Activated CD4-positive, alpha-beta T cell treated with anti-CD3 and anti-CD28 coated beads for 36 hours (primary cell): ENCODE measurements at places on chromosomes 6 and 20.

DNA sequence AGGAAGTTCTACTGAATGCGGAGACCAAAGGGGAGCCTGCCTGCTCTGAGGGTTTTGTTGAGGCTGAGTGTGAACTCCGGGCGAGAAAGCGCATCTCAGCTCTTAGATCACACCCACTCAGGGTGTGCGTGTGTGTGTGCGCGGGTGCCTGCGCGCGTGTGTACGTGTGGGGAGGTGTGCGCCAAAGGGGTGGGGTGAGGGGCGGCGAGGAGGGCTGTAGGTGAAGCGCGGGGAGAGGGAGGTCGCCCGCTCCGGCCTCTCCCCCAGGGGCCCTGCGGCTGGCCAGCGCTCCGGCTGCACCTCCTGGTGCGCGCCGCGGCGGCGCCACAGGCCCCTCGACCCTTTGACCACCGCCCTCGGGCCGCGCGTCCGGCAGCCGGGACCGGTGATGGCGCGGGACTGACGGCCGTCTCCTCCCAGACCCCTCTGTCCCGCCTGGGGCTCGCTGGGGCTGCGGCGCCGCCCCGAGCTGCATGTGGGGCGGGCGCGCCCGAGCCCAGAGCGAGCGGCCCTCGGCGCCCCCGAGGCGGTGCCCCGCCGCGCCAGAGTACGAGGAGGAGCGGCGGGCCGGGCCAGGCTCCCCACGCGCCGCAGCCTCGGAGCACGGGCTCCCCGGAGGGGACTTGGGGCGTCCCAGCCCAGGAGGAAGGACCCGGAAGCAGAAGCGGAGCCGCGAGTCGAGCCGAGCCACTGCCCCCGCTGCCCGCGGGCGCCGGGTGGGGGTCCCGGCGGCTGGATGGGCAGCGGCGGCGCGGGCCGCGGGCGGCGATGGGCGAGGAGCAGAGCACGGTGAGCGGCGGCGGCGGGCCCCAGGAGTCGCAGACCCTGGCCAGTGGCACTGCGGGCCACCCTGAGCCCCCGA, at the start of gene RNF217:
TSS of gene RNF217 (plus strand) at position 661 of the 862 bp plus-strand sequence. CDS start at position 769, 108 bp downstream.
- DNase-seq: peak; percentile 58
- H3K36me3 ChIP-seq: no peaks in the 10 kb centered on the region
- H3K27ac ChIP-seq: peak within 1 kb of the TSS; percentile 28

DNA sequence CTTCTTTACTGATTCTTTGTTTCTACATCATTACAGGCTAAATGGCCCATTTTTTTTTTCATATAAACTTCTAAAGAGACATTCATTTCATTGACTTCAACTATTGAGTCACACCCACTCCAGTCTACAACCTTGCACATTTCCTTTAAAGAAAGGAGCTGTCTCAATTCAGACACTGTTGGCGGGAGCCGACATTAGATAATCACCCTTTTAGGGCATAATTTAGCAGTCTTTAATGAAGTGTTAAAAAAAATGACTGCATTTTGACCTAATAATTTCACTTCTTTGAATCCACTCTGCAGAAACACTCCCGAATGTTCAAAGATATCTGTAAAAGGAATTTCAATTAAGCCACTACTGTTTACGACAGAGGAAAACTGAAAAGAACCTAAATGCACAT, 1.5 kb downstream of the EPM2A start:
- H3K27me3 ChIP-seq: no peaks in the 10 kb centered on the region
- peak; percentile 10 for DNase-seq
- peak overlapping the region; percentile 88 for H3K4me3 ChIP-seq
- H3K27ac ChIP-seq: no peak overlapping the region
- H3K4me1 ChIP-seq: peaks cover 24% of the 10 kb centered on the region
- peaks cover 14% of the 10 kb centered on the region for H3K36me3 ChIP-seq

- H3K4me3 ChIP-seq: no peak overlapping the region
- DNase-seq: no peak
- peaks cover 56% of the 10 kb centered on the region for H3K36me3 ChIP-seq
- no peaks in the 10 kb centered on the region for H3K27me3 ChIP-seq
These were observed 69.8 kb upstream of the LYRM2 start for GRCh38 chr6:89708316-89708715.

DNA sequence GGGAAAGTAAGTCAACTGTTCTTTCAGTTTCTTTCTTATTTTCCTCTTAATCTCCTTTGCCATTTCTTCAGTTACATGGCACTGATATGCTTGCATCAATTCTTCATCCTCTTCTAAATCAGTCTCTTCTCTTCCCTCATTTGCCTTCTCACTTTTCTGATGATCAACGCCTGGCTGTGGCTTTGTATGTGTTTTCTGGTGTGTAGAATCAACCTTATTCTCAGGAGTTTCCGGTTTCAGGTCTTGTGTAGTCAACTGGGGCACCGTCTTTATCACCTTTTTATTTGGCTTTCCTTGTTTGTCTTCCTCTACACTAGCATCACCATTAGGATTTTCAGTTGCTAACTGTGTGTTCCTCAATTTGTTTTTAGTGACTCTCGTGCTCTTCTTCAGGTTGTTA, 31.6 kb downstream of the AHI1 start:
- H3K27me3 ChIP-seq: no peaks in the 10 kb centered on the region
- H3K4me3 ChIP-seq: no peak overlapping the region
- peak overlapping the region; percentile 4 for H3K27ac ChIP-seq
- H3K36me3 ChIP-seq: peaks cover 33% of the 10 kb centered on the region
- peaks cover 5% of the 10 kb centered on the region for H3K4me1 ChIP-seq

- no peak overlapping the region for H3K4me3 ChIP-seq
- H3K27ac ChIP-seq: no peak overlapping the region
- no peak for DNase-seq
- no peaks in the 10 kb centered on the region for H3K4me1 ChIP-seq
These were observed 274.1 kb downstream of the TFAP2A start for GRCh38 chr6:10140824-10141223.

DNA sequence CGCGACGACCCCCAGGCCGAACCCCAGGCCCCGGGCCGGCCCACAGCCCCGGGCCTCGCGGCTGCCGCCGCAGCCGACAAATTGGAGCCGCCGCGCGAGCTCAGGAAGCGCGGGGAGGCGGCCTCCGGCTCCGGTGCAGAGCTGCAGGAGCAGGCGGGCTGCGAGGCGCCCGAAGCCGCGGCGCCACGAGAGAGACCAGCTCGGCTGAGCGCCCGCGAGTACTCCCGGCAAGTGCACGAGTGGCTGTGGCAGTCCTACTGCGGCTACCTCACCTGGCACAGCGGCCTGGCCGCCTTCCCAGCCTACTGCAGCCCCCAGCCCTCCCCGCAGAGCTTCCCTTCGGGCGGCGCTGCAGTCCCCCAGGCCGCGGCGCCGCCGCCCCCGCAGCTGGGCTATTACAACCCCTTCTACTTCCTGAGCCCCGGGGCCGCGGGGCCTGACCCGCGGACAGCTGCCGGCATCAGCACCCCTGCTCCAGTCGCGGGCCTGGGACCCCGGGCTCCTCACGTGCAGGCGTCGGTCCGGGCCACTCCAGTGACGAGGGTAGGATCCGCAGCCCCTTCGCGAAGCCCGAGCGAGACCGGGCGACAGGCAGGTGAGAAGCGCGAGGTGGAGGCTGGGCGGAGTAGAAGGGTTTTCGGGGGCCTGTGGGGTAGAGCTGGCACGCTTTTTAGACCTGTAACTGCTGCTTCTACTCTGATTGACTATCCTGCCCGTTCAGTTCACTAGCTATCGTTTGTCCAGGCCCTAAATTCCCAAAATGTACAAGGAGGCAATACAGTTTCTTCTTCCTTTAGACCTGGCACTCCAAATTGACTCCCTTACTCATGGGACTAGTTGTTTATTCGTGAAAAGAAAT, 654 bp downstream of the FAM8A1 start:
- no peaks in the 10 kb centered on the region for H3K27me3 ChIP-seq
- peak; percentile 62 for DNase-seq
- no peaks in the 10 kb centered on the region for H3K36me3 ChIP-seq
- peaks cover 41% of the 10 kb centered on the region for H3K4me1 ChIP-seq
- peak overlapping the region; percentile 66 for H3K27ac ChIP-seq
- peak overlapping the region; percentile 75 for H3K4me3 ChIP-seq

DNA sequence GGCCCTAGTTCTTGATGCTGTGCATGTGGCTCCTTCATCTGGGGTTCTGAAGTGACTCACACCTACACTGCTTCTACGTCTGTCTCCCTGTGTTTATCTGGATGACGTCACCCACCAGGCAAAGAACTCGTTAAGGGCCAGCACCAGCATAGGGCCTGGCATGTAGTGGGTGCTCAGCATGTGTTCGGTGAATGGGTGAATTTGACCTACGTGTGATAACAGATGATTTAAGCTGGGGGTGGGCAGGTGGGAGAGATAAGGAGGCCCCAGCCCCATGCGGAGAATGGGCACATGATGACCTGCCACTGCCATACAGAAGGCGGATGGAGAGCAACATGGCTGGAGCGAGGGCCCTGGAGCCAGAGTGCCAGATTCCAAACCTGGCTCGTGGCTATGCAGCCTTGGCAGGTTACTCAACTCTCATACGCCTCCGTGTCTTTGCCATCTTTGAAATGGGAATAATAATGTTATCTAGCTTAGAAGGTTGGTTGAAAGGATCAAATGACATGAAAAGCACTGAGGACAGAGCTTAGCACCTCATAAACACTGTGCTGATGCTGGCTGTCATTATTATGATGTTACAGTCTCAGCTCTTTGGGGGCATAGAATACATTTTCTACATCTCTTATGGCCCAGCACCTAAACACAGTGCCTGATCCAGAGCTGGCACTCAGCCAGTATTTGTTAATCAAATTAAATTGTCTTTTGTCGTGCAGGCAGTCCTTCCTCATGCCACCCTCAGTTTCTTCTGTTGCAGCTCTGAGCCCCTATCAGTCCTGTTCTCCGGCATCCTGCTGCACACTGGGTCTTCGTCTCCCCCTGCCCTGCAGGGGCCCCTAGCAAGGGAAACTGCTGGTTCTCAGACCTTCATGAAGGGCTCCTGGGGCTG, 39.6 kb downstream of the VEGFA start:
- no peak overlapping the region for H3K27ac ChIP-seq
- H3K27me3 ChIP-seq: no peaks in the 10 kb centered on the region
- H3K4me3 ChIP-seq: no peak overlapping the region
- no peaks in the 10 kb centered on the region for H3K36me3 ChIP-seq

GRCh38 chr6:135329851-135330803, 149.0 kb downstream of the MYB start:
- H3K27me3 ChIP-seq: no peaks in the 10 kb centered on the region
- H3K27ac ChIP-seq: no peak overlapping the region
- peaks cover 1% of the 10 kb centered on the region for H3K36me3 ChIP-seq
- no peak for DNase-seq
- no peaks in the 10 kb centered on the region for H3K4me1 ChIP-seq
- H3K4me3 ChIP-seq: no peak overlapping the region

GRCh38 chr6:26026833-26027490, 60.3 kb upstream of the HFE start:
- H3K4me3 ChIP-seq: peak overlapping the region; percentile 81
- peak; percentile 94 for DNase-seq
- peaks cover 10% of the 10 kb centered on the region for H3K36me3 ChIP-seq
- H3K27ac ChIP-seq: peak overlapping the region; percentile 98

DNA sequence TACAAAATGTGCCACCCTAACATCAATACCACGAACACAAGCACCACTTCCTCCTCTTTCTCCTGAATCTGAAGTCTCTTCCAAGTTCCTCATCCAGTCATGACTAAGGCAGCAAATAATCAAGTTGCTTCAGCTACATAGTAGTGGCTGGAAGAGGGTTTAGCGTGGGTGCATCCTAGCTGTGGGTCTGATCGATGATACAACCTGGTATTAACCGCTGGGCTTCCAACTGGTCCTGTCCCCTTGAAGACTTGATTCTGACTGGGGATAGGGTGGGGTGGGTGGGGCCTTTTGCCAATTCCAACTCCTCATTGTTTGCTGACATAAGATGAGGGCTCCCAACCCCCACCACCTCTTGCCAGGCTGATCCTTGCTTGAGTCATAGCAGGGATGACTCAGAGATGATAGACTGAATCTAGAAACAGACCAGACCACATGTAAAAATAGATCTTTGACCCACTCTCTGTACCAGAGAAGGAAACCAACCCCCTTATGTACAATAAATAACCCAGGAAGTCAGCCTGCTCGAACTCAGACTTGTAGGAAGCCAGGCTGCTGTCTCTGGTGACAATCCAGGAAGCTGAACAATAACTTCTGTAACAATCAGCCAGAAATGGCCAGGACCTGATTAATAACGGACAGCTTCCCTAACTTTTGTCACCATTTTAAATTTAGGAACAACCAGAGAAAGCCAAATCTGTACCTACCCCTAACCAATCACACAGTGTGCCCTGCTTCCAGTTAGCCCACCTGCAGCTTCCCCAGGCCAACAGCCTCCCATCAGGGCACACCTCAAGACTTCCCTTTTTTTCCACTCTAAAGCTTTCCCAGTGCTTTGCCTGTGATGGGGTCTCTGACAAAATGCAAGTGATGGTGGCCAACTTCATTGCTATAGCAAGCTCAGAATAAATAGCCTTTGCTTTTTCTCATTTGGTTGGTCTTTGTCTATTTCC, 68.9 kb upstream of the FAM184A start:
- H3K4me1 ChIP-seq: peaks cover 45% of the 10 kb centered on the region
- H3K27ac ChIP-seq: peak overlapping the region; percentile 27
- H3K27me3 ChIP-seq: peaks cover 5% of the 10 kb centered on the region
- H3K4me3 ChIP-seq: no peak overlapping the region

- H3K36me3 ChIP-seq: peaks cover 13% of the 10 kb centered on the region
- no peak for DNase-seq
- peak overlapping the region; percentile 16 for H3K27ac ChIP-seq
- H3K4me1 ChIP-seq: peaks cover 18% of the 10 kb centered on the region
- no peaks in the 10 kb centered on the region for H3K27me3 ChIP-seq
These were observed 7.0 kb downstream of the MICAL1 start for GRCh38 chr6:109448615-109449014.

DNA sequence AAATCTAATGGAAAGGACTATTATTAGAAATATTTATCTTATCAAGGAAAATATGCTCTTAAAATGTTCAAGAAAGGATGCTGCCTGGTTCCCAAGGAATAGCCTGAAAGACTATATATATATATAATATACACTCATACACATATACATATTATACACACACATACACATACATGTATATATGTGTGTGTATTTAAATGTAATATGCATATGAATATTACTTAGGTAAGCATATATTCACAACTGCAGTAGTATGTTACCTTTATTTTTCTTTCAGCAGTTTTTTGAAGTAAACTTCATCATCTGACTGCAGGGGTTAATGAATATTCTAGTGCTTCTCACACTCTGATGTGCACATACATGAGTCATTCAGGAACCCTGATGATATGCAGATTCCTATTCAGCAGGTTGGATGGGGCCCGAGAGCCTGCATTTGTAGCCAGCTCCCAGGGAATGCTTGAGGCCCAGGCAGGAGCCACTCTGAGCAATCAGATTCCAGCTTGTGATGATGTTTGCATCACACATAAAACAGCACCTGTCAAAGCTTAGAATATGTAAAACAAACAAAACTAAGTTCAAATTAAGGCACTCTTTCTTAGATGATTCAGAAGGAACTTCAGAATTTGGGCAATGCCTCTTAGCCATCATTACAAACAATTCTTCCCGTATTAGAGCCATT, 16.1 kb downstream of the MYLK4 start:
- H3K27me3 ChIP-seq: no peaks in the 10 kb centered on the region
- DNase-seq: no peak
- H3K4me3 ChIP-seq: no peak overlapping the region
- H3K27ac ChIP-seq: no peak overlapping the region
- H3K4me1 ChIP-seq: peaks cover 11% of the 10 kb centered on the region

GRCh38 chr20:47191074-47191673, 165.3 kb downstream of the ZMYND8 start:
- no peaks in the 10 kb centered on the region for H3K36me3 ChIP-seq
- peaks cover 8% of the 10 kb centered on the region for H3K4me1 ChIP-seq
- DNase-seq: no peak
- no peak overlapping the region for H3K27ac ChIP-seq
- H3K27me3 ChIP-seq: peaks cover 20% of the 10 kb centered on the region
